ENCODE measurements at places on chromosomes 5 and 9.
A peak's percentile ranks its signal among the peaks of the same experiment; 100 is the strongest.

GRCh38 chr9:34715639-34716215 lies 5.8 kb upstream of the CCL21 start:
- DNase-seq = no peak

- no peak for DNase-seq
These were observed 347.2 kb downstream of the DMAC1 start for GRCh38 chr9:7452378-7452777.

DNA sequence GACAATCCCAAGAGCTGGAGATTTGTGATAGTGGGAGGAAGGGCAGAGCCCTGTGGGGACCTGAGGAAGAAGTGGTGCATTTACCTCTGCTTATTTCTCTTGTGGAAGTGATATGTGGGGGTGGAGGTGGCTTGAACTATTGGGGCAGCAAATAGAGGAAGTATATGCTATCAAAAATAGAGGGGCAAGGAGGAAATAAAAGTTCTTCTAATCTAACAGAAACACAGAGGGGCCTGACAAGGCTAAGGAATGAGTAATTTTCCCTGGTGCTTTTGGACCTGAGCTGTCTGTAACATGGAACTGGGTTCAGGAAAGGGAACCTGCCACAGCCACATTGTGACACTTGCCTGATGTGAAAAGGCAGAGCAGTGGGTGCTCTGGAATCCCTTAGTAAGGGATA lies 378.6 kb upstream of the KLF4 start:
- peak; percentile 4 for DNase-seq

GRCh38 chr5:34603378-34603777 lies 52.8 kb upstream of the RAI14 start:
- no peak for DNase-seq

DNA sequence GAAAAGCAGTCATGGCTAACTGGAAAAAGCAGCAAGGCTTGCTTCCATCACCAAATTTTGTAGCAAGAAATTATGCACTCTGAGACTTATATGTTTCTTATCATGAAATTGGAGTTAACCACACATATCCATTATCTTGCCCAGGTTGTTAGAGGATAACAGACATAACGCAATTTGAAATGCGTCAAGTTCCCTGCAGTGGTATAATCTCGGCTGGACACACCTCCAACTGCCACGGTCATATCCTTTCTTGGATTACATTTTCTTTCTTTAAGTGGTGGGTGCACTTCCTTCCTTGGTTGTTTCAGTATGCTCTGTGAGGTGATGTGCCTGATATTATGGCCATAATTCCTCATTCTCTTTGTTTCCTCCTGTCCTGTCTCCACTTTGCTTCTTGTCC lies 695.0 kb upstream of the DMAC1 start:
- DNase-seq = no peak

GRCh38 chr9:76761448-76761847 lies 2.8 kb upstream of the PCA3 start:
- peak; percentile 7 for DNase-seq

DNA sequence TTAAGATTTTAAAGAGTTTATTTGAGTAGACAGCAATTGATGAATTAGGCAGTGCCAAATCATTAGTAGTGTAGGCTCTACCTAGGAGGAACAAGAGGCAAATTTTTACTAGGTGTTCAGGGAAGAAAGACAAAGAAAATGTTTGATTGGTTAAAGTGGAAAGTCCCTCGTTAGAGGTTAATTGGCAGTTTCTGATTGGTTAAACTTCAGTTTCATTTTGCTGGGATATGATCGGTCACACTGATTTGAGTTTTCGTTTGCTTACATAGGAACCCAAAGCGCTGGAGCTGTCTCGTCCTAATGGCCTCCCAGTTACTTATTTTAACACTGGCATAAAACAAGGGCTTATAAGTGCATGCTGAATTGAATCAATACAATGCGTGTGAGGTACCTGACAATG lies 15.1 kb downstream of the DMAC1 start:
- no peak for DNase-seq

- no peak for DNase-seq
These were observed 185.4 kb upstream of the SEMA6A start for GRCh38 chr5:116759860-116760640.

DNA sequence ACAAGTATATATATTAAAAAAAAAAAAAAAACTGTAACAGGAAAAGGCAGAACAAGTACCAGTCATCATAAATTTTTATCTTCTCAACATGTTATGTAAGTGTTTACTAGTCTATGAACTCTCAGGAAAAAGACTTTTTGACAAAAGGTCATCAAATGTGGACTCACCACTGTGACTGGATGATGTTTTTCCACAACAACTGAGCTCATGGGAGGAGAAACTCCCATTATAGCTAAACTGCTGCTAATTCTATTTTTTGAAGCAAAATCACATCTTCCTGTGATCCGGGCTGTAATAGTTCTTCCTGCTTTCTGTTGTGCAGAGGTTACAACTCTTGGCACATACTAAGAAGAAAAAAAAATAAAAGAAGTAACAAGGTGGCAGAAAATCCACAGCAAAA lies 39.6 kb downstream of the POC5 start:
- DNase-seq = no peak

DNA sequence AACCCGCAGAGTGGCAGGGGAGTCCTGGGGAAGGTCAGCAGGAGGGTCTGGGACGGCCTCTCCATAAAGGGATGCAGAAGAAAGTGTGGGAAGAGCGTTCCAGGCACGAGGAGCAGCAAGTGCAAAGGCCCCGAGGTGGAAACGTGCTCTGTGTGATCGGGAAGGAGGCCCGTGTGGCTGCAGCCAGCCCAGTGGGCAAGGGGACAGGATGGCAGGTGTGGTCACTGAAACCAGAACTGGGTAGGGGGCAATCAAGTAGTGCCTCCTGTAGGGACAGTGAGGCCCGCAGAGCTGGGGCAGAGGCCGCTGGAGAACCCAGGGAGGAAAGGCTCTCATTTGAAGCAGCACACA lies 16.3 kb upstream of the LAMC3 start:
- DNase-seq = no peak

All from midbrain (tissue), 1 donor.